ENCODE measurements at places on chromosomes 5 and 9.

DNA sequence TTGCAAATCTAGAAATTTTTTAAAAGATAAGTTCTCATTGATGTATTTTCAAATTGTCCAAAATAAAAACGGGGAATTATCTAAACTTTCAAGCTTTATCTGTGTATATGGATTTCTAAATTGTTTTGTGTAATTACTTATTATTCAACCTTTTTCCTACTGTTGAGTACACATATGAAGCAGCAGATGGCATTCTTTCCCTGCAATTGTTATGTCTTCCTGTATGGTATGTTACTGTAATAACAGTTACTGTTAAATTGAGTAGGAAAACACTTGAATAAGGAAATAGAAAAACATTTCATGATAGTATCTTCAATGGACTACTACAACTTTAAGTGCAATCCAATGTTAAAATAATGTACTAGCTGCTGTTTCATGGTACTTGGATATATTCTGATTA, 124.8 kb downstream of the RANBP17 start:
- no peak for DNase-seq

DNA sequence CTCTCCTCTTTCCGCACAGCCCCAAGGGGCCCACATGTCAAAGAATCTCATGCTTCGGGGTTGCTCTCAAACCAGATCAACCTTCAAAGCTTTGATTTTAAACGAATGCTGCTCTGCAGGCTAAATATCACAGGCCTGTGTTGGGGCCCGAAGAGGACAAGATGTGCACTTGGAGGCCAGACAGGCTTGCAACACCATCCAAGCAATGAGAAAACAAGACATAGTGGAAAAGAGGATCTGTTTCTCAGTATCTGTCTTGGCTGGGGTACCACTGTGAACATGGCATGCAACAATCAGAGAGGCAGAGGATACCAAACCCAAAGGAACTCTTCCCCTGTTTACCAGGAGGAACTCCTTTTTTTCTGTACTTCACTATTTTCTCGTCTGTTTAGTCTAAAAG, 321.8 kb downstream of the SLIT3 start:
- DNase-seq = no peak

GRCh38 chr9:104544644-104545043, 8.0 kb upstream of the OR13C3 start:
- no peak for DNase-seq

DNA sequence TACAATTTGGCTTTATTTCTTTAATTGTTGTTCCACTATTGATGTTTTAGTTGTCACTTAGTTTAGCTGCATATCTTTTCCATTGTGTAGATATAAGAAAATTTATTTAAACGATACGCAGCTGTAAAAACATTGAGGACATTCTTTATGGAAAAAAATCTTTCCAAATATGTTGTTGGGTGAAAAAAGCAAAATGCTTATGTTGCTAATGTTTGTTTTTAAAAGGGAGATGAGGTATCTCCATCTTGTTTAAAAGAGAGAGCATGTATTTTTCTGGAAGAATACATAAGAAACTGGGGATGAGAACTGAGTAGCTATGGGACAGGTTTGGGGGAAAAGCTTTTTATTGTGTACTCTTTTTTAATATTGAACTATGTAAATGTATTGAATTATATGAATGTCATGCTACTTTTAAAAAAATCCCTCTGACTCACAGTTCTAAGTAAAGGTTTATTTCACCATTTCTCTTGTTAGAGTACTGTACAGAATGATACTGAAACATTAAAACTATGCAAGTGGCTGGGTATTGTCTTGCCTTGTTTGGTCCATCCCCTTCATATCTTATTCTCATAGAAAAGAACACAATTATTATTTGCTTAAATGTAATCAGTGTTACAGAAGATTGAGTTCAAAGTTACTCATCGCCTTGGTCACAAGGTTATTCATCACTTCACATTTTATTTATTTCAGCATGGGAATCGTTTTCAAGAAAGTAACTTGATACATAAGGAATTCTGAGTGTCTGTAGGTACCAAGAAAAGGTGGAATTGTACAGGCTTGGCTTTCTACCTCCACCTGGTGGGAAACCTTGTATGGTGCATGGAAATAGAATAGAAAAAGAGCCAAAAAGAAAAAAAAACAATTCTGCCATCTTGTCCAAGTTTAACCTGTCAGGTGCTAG, 85.8 kb downstream of the RIC1 start:
- no peak for DNase-seq

GRCh38 chr5:151646334-151646733, 40.4 kb downstream of the SPARC start:
- DNase-seq = no peak

DNA sequence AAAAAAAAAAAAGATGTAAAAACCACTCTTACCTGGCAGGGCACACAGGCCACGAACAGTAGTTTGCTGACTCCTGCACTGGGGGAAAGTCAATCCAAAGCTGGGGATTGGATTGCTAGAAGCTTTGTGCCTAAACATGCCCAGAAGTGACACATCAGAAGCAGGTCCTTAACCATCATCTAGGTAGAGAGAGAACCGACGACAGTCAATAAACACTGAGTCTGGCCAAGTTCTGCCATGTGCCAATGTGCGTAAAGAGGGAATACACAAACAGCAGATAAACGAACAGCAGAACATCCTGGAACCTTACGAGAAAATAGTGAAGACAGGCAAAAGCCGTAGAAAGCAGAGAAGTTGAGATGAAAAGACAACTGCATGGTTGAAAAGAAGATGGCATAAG, 14.9 kb downstream of the SFXN1 start:
- DNase-seq = no peak

DNA sequence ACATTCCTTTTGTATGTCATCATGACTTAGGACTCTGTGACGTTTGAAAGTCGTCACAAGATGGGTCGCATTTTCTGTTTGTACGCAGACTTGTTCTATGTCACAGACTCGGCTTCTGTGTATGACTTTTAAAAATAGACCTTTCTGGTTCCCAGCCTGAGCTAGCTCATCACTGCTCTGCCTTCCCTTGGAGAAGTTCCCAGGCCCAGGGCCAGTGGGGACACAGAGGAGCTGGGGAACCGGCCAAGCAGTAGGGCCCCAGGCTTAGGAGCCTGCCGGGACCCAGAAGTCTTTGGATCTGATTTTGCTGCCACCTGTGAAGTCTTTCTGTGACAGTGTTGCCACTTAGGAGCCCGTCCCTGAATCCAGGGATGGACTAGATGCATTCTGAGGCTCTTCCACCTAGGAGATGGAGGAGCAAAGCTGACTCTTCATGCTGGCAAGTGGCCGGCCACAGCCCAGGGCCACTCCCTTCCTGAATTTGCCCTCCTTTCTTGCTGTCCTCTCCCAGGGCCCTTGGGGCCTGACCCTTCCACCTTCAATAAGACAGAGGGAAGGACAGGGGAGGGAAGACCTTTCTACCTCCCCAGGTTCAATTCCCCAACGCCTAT, 18.1 kb upstream of the UBE2QL1 start:
- no peak for DNase-seq

DNA sequence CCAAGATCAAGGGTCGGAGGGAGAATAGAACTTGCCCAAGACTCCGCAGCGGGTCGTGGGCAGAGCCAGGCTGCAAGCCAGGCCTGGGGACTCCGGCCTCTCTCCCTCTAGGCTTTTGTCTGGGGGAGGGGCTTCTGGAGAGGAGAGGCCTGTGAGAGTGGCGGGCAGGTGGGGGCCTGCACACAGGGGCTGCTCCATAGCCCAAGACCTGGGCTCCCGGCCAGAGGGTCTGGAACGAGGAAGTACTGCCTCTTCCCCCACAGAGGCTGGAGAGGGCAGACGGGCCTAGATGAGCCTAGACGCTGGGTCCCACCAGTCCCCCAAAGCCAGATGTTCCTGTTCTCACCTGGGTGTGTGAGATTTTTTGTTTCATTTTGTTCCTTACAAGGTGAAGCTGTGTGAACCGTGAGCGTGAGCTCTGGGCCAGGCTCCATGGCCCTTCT, 5.2 kb upstream of the ST6GALNAC6 start:
- no peak for DNase-seq

DNA sequence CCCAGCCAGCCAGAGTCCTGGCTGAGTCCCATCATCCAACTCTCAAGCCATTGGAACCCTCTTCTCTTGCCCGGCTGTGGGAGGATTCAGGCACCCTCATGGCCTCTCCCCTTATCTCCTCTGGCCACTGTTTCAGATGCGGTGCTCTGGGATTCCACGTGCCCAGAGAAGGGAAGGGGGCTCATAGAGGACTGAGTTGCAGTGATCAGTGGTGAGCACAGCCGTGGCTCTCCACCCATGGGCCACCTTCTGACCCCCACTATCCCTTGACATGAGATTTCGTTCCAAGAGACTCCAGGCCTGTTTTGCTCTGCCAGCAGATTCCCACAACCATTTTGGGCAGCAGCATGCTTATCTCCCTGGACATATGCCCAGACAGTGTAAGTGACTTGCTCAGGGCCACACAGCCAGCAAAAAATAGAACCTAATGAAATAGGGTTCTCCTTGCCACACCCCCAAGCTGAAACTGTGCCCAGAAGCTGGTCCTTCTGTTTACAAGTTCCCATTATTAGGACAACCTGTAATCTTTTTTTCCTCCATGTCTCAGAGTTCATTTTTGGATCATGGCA, 2.7 kb downstream of the GPX3 start:
- no peak for DNase-seq

GRCh38 chr9:128244837-128245231, 31.0 kb downstream of the GOLGA2 start:
- no peak for DNase-seq

DNA sequence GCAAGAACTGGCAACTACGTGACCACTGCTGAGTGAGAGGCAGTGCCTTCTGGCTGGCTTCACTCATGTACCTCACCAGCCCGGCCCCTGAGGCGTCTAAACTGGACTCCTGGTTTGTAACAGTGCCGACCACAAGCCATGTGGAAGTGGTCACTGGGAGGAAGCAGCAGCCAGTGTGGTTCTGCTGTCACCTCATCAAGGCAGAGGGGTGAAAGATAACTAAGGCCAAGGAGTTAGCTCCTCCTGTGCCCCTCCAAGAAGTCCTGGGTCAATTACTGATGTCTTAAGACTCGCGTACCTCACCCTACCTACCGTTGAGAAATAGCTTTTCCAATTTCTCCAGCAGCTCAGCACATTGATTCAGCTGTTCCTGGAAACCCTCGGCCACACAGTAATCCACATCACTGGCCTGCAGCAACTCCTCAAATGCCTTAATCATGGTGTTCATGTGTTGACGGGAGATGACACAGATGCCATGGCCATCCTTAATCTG, 142.9 kb downstream of the CDK5RAP2 start:
- DNase-seq = no peak

GRCh38 chr9:133956520-133957076, 35.5 kb downstream of the VAV2 start:
- DNase-seq = no peak

DNA sequence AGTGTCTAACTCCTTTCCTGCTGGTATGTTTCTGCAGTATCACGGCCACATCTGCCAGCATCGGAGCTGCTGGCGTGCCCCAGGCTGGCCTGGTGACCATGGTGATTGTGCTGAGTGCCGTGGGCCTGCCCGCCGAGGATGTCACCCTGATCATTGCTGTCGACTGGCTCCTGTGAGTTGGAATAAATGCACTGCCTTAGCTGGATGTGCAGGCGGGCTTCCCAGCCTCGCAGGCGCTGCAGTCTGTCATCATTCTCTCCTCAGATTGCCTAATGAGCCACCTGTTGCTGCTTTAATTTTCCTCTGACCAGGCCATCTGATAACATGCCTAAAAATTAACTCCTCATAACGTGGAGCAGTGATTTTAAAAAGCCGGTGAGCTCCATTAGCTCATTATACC, 79.1 kb upstream of the PLPP6 start:
- no peak for DNase-seq

GRCh38 chr5:77847814-77848290, 71.7 kb upstream of the TBCA start:
- no peak for DNase-seq

- no peak for DNase-seq
Observed at GRCh38 chr9:14261616-14262015, 52.3 kb downstream of the NFIB start.

- DNase-seq = no peak
Observed at GRCh38 chr9:128936171-128936865, 11.1 kb downstream of the DOLK start.

DNA sequence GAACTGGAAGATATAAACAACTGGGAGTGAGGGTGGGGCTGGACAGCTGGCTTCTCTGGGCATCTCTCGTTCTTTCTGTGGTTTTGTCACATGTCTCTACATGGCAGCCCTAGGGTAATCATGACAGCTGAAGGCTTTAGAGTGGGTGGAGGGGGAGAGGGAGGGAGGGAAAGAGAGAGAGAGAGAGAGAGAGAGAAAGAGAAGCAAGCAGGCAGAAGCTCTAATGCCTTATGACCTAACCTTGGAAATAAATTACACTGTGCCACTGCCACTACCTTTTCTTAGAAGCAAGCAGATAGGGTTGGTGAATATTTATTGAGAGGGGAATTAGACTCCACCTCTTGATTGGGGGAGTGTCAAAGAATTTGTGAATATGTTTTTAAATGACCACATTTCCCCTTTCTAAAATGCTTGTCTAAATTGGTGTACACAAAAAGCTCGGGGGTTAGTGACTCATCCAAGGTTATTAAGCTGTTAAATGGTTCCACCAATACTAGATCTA, 2.6 kb upstream of the DAPK1 start:
- no peak for DNase-seq

- DNase-seq = no peak
Observed at GRCh38 chr9:18638371-18639249, 164.7 kb downstream of the ADAMTSL1 start.

- peak; percentile 31 for DNase-seq
Observed at GRCh38 chr9:95626885-95627558, 110.3 kb upstream of the PTCH1 start.

DNA sequence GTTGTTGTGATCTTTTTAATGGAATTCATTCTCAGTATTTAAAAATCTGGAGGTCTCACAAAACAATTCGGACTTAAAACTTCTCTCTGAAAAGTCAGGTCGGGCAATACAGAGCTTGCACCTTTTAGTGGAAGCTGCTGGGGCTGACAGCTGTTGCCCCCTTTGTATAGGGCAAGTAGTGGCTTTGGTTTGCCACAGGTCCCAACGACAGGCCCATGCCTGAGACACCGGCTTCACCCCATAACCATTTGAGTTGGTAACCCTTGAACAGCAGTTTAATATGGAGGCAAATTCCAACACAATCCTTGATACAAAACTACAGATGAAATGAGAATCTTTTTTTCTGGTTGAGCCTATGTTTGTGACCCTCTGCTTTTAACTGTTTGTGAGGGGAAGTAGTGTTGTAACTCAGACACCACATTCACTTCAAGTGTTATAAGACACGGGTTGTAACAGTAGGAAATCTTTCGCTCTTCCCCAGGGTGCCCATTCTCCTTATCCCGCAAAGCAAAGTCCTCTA, 752 bp upstream of the GLRX start:
- DNase-seq = no peak

GRCh38 chr9:69980041-69980440, 63.6 kb upstream of the MAMDC2 start:
- DNase-seq = no peak
